ENCODE measurements at places on chromosomes 6 and 20.

DNA sequence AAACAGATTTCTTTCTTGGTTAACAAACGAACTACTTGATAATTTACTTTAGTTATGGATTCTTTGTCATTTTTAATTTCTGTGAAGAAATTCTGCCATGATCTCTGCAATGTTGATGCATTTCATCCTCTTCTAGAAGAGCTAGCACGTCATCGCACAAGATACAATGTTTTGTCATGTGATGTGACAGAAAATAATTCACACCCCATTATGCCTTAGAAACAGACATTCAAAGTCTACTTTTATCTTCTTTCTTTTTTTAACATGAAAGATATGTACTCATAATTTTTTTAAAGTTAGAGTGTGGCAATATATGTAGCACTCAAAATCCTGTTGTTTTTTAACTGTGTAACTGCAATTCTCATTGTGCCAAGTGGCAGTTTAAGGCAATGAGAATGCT lies 39.6 kb upstream of the NELFCD start:
- no peak for DNase-seq

DNA sequence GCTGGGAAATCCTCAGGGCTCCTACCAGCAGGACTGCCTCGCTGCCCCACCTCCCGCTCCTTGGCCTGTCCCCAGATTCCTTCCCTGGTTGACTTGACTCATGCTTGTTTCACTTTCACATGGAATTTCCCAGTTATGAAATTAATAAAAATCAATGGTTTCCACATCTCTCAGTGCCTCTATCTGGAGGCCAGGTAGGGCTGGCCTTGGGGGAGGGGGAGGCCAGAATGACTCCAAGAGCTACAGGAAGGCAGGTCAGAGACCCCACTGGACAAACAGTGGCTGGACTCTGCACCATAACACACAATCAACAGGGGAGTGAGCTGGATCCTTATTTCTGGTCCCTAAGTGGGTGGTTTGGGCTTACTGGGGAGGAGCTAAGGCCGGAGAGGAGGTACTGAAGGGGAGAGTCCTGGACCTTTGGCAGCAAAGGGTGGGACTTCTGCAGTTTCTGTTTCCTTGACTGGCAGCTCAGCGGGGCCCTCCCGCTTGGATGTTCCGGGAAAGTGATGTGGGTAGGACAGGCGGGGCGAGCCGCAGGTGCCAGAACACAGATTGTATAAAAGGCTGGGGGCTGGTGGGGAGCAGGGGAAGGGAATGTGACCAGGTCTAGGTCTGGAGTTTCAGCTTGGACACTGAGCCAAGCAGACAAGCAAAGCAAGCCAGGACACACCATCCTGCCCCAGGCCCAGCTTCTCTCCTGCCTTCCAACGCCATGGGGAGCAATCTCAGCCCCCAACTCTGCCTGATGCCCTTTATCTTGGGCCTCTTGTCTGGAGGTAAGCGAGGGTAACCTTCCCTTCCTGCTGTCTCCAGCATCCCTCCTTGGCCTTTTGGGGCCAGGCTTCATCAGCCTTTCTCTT lies at the start of gene CFB:
Gene CFB, plus strand, starts transcription at position 589 of the 863 bp plus-strand sequence. Its CDS starts 127 bp downstream, at position 716.
- no peak for DNase-seq

GRCh38 chr6:53654745-53655240 lies 10.8 kb downstream of the KLHL31 start:
- no peak for DNase-seq

DNA sequence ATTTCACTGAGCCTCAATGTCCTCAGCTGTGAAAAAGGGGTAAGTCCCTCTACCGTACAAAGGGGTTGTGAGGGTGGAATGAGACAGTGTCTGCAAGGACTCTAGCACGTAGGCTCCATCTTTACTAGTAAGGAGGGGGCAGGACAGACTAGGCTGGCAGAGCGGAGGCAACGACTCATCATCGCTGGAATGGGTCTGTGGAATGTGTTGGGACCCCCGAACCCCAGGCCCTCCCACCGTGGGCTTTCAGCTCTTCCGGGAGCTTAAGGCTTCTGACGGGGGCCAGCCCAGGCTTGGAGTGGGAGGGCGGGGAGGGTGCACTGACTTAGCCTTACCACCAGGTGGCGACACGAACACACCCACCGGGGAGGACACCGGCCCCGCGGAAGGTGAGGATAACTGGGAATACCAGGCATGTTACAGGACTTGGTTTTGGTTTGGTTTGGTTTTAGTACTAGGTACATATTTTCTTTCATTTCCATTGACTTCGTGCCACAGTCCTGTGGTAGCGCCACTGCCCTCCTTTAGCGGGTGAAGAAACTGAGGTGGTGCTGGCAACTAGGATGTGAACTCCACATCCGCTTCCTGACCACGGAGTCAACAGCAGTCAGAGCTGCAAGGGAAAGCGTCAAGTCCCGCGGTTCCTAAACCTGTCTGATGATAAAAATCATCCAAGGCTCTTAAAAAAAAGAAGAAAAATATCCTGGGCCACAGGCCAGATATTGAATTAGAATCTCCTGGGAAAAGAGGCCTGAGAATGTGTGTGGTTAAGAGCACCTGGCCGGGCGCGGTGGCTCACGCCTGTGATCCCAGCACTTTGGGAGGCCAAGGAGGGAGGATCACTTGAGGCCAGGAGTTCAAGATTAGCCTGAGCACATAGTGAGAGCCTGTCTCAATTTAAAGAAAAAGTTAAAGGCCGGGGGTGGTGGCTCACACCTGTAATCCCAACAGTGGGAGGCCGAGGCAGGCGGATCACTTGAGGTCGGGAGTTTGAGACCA lies 10.3 kb upstream of the TULP1 start:
- peak; percentile 40 for DNase-seq

GRCh38 chr6:107305391-107305790 lies 154.0 kb downstream of the PDSS2 start:
- DNase-seq = no peak

All from NCI-H1092 treated with DMSO at 0.1 percent for 48 hours (cell line).